ENCODE measurements at places on chromosomes 12 and 14. TPM values are rescaled to one million over a fixed set of nuclear protein-coding genes. Genes with fewer than 3 reads are reported as not detected.

Gene KRT77
- not detected for polyA plus RNA-seq

Gene HRK
- 0.15 TPM for polyA plus RNA-seq

DNA sequence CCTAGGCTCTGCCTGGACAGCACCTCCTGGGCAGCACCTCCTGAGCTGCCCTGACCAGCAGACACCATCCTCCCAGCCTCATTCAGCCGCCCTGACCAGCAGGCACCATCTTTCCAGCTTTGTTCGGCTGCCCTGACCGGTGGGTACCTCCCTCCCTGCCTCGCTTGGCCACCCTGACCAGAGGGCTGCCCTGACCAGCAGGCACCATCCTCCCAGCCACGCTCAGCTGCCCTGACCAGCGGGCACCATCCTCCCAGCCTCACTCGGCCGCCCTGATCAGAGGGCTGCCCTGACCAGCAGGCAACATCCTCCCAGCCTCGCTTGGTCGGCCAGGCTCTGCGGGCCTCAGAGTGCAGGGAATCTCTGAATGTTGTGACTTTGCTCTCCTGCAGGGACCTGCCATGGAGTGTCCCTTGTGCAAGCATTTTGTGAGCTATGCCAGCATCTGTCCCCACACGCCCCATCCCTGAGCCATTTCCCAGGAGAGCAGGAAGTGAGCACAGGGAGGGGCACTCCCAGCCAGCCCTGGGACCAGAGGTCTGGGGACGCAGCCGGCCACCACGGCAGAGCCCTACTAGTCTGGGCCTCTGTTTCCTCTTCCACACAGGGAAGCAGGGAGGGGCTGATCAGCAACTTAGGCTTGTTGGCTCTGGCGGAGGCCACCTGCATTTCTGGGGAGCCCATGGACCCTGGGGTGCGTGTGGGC is 265.5 kb downstream of the SEC23A start:
- no peak for DNase-seq

GRCh38 chr12:11804130-11804529 is 154.7 kb downstream of the ETV6 start:
- DNase-seq = no peak
